NCI-H446 treated with DMSO at 0.1 percent for 48 hours (cell line): ENCODE measurements at places on chromosomes 3 and 15.

- DNase-seq: no peak
Observed at GRCh38 chr3:21643752-21644151, 107.3 kb downstream of the ZNF385D start.

- no peak for DNase-seq
Observed at GRCh38 chr15:97463696-97464095, 496.8 kb upstream of the ARRDC4 start.

DNA sequence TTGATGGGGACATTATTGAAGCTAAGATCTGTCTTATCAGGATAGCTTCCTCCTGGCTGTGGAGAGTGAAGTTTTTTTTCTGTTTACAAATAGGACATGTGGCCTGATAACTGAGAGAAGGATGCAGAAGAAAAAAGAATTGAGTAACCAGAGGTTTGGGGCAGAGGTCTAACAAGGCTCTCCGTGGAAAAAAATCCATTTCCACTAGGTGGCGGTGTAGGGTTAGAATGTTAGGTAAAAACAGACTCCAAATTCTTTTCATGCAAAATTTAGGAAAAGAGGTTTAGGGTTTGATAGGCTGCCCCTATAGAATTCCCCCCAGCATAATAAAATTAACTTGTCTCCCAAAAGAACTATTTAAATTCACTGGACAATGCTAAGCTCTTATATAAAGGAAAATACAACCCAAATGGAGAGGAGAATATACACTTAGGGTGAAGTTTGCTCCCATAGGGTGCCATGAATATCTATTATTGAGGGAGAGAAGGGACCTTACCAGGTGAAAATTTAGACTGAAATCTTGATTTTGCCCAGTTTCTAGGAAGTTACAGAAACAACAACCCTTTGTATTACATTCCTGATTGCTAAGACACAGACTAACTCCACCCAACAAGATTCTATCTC is 1560.4 kb downstream of the OTOL1 start:
- DNase-seq: peak; percentile 7

DNA sequence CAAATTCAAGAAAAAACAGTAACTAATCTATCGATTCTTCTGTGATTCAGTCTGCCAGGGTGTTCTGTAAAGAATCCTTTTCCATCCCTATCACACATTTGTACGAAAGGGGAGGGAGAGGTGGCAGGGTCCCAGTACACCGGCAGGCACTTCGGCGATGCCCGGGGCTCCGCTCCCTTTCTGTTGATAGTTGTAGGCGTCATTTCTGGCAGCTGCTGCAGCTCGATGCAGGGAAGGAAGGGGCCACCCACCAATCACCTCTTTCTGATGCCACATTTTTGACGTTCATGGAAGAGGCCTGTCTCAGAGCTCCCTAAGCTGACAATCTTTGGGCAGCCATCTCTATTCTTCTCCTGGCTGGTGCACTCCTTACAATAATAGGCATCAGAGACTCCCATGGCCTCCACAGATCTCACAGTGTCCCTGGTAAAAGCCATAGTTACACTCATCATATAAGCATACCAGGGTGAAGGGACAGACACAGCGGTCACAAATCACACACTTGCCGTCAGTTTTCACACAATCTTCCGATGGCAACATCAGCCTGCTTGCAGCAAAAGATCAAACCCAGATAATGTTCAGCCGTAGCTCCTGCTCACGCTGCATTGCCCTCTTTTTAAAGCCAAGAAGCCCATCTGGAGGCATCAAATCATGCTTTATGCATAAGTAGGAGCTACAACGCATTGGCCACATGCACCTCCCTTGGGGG is 60.8 kb upstream of the ZBTB38 start:
- DNase-seq: no peak

DNA sequence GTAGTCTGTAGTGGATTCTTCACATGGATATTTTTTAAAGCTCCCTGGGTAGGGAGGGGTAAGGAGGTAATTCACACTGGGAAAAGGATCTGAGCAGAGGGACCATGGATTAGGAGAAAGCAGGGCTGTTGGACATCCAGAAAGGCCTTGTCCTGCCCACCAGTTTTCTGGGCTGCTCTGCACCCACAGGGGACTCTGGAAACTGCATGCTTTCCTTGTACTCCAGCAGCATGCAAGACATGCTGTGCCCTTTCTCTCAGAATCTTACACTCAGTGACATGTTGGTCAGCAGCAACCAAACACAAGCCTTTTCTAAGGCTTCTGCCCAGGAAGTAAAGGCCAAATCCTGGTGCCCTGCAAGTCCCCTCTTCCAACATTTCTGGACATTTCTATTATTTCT is 2.5 kb upstream of the FBN1 start:
- DNase-seq: no peak

GRCh38 chr3:148534089-148534988 is 163.4 kb upstream of the AGTR1 start:
- no peak for DNase-seq

- DNase-seq: no peak
Observed at GRCh38 chr3:134972836-134973455, 177.9 kb downstream of the EPHB1 start.

DNA sequence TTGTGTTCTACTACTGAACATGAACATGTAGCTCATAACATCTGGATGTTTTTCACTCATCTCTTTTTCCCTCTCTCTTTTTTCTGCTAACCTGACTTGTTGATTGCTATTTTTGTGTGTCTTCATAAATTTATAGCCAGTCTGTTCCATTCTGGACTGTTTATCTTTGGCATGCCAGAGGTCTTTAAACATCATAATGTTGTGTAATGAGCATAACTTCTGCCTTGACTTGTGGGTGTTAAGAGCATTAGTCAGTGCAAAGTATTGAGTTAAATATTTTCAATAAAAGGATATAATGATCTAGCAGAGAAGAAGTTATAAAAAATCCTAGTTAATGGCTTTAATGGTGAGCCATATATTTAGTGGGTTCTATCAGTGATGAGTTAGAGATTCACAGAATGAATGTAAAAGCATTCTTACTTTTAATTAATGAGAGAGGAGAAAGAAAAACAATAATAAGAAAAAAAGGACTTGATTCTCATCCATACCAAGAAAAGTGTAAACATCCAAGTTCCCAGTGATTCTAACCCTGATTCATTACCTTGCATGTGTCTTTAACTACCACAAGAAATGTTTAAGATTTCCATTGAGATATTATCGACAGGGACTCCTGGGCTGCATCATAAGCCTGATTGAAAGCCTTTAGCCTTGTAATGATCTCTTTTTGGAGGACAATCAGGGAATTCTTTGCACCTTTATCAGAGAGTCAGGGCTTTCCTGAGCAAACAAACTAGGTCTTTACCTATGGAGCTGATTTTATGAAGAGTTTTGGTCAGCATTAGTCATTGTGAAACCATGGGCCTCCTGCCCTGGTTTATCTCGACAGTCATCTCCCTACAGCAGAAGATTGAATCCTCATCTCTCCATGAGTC is 22.9 kb downstream of the MITF start:
- no peak for DNase-seq

DNA sequence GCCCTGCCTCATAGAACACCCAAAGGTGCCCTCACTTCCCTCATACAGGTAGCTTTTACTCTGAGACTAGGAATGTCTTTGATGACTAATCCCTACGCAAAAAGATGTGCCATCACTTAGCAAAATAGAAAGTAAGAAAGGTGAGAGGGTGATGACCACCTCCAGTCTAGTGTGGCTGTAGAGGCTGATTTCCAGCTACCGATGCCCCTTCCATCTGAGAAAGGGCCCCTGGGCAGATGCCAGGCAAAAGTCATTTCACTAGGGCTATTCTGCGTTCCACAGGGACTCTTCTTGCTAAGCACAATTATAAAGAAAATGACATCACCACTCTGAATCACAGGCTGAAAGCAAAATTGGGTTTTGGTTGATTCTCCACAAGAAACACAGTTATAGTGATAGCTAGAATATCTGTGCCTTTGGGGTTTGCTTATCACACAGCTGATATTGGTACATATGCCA is 77.4 kb downstream of the RBPMS2 start:
- no peak for DNase-seq

DNA sequence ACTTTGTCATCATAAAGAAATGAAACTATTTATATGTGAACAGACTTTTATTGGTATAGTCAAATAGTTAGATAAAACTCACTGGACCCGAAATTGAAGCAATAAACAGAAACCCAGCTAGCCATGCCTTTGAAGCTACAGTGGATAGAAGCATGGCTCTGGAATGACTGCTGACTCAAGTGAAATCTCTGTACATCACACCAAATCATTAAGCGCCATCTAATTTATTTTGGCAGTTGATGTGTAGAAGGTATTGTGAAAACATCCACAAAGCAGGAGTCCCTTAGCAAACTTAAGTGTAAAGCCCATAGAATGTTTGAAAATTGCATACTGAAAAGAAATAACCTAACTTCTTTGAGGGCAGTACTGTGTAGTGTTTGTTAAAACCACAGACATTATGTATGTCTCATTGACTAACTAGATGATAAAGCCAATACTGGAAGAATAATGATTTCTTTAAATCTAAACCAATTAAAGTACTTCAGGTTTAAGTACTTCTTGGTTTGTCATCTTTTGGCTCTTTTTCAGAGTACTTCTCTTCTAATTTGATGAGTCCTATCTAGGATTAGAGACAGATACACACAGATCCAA is 42.8 kb upstream of the FBXL22 start:
- no peak for DNase-seq

- DNase-seq: no peak
Observed at GRCh38 chr15:63968700-63969099, 77.6 kb downstream of the DAPK2 start.

- no peak for DNase-seq
Observed at GRCh38 chr3:72474775-72475174, 373.5 kb downstream of the SHQ1 start.

GRCh38 chr3:78900880-78901279 is 866.9 kb downstream of the ROBO1 start:
- no peak for DNase-seq

DNA sequence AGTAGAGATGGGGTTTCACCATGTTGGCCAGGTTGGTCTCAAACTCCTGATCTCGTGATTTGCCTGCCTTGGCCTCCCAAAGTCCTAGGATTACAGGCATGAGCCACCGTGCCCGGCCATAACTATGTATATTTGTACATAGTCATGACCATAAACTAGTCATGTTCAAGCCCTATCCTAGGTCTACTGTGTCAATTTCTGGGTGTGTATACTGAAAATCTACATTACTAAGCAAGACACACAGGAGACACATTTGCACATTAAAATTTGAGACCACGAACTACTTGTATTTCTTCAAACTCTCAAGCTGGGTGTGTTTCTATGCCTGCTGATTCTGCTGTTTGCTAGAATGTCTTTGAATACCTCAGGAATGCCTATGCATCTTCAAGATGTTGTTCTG is 451.3 kb upstream of the MCTP2 start:
- no peak for DNase-seq

DNA sequence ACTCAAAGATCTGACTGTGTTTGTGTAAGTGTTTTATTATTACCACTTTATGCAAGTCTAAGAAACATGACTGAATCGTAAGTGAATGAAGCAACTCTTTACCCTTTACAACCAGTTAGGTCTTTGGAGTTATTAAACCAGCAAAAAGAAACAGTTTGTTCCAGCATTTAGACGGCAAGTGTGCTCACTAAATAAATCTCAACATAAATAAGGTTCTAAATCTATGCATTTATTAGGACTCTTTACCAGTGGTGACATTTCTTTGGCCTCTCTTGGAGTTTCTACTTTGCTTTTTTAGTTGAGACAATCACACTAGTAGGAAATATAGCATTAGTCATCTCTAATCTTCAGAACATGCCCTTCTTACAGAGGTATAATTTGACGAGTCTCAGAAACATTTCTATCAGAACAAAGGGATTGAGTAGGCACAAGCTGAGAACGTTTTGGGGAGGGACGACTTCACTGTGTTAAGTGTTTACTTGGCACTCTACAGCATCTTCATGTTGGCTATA is 739.9 kb upstream of the NR2F2 start:
- no peak for DNase-seq

DNA sequence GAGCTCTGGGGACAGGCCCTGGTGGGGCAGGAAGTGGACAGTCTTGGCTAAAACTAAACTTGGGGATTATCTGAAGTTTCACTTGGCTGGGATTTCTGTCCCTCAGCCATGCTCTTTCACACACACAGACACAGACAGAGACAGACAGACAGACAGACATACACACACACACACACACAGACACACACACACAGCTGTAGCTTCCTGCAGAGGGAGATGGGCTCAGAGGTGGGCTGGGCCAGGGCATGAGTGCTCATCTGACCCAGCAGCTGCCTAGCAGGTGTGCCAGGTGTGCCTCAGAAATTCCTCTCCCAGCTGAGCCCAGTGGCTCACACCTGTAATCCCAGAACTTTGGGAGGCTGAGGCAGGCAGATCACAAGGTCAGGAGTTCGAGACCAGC is 3.3 kb downstream of the RHOV start:
- no peak for DNase-seq

DNA sequence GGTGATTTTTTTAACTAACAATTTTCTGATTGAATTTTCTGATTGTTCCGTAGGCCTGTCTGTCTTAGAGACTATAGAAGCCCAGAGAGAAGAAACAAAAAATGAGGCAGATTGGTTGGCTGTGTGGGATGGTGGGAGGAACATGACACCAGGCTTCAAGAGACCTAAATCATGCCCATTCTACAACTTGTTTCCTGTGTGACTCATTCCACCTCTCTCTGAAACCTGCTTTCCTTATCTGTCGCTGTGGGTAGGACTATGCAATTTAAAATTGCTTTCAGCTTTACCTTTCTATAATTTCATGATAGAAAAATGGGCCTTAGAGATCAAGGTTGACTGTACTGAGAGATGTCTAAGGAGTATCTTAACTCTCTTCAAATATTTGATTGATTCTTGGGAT is 44.5 kb downstream of the OXNAD1 start:
- DNase-seq: no peak

- no peak for DNase-seq
Observed at GRCh38 chr3:186368176-186368575, 6.1 kb upstream of the DGKG start.

- no peak for DNase-seq
Observed at GRCh38 chr3:126014252-126014651, 45.3 kb downstream of the ROPN1B start.
